ENCODE measurements at places on chromosomes 5 and 9. TPM values are rescaled to one million over a fixed set of nuclear protein-coding genes. Genes with fewer than 3 reads are reported as not detected.

Gene F12
- 0.56 TPM for total RNA-seq

Gene MORN5
- not detected for total RNA-seq

Gene SPATA31C1
- not detected for total RNA-seq

Gene TLR4
- total RNA-seq, result under 0.01 TPM

Gene ATP10B
- total RNA-seq, result not detected

Gene IFNA2
- total RNA-seq, result not detected

Gene RAI14
- 361 TPM for total RNA-seq

Gene GPX8
- total RNA-seq, result 201 TPM

Gene SLC1A1
- total RNA-seq, result 3.9 TPM

Gene PLK2
- total RNA-seq, result 322 TPM

Gene TAF11L5
- total RNA-seq, result not detected

DNA sequence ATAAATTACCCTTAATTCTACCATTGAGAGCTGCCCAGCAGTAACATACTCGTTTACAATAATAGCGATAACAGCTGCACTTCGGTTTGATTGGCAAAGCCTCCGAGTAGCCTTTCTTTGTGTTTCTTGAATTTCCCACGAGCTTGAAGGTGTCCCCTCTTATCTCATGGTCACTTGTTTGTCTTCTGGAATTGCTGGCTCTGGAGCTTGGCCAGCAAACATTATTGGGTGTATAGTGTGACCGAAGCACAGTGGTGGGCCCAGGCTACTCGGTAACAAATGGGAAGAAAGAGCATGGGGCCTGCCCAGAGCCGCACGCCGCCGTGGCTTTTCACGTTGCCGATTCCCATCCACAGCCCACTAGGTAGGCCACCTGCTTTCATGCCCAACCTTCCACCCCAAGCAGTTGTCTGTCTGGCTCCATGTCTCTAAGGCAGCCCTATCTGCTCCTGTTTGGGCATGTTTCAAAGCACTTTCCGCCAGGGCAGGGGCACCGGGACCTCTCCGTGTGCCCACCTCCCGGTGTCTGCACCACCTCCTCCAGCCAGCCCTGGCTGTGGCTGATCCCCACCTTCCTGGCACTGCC, 8.7 kb downstream of the STKLD1 start:
- no peak for DNase-seq

DNA sequence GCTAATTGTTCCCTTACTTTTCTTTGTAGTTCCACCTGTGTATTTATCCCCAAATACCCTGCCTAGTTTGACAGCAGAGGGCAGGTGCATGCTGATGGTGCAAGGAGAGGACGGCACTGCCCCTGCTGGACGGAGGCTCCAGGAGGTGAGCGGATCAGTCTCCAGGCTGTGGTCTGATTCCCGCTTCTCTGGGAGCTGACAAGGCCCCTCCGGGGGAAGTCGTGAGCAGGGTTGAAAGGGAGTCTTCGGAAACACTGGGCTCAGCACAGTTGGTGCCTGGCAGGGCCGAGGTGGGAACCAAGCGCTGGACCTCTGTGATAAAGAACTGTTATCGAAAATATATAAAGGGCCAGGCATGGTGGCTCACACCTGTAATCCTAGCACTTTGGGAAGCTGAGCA, 52.9 kb downstream of the RASGEF1C start:
- DNase-seq, result no peak

GRCh38 chr5:109558952-109559351, 130.8 kb upstream of the MAN2A1 start:
- no peak for DNase-seq

DNA sequence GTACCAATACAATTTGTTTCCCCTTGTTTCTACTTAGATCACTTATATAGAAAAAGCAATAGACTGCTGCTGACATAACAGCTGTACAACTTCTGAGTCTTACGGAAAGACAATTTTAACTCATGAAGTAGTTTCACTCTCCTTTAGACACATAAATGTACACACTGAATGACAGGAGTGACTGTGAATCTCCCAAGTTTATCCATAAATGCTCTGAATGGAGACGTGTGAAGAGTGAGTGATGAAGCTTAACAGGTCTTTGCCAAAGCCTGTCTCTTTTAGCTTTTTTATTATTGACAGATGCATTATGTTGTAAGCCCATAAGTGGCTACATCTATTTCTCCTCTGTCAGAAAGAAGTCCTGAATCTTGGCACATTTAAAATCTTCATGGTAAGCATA, 265.9 kb downstream of the TRIM36 start:
- DNase-seq, result no peak

DNA sequence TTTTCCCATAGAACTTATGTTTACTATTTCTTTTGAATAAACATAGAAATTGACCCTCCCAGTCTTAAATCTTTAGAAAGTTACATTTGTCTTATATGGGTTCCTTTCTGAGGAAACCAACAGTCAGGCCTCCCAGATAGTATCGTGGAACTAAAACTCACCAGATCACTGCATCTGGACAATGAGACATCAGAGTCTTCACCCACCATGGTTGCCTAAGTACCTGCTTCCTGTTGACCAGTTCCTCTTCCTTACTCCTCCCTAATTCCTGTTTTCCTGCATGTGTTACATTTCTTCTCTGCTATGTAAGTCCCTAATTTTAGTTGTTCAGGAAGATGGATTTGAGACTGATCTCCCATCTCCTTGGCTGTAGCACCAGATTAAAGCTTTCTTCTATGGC, 462.2 kb downstream of the DIRAS2 start:
- DNase-seq, result no peak

DNA sequence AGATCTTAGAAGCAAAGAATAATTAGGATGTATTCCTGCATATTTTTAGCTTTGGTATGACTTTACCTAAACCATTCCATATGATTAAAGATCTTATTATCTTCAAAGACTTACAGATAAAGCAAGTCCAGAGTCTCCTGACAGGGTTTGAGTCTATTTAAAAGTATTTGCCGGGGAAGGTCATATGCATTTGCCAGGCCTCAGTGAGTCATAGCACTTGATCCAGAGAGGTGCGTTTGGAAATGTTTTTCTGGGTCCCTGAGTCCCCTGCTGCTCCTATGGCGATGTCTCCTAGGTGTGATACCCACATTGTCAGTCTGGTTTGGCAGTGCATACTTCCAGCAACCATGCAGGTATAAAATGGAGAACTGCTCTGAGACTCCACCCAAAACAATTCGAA, 217.0 kb downstream of the FBXL7 start:
- DNase-seq, result peak; percentile 50

- no peak for DNase-seq
These were observed 4.9 kb downstream of the GMCL2 start for GRCh38 chr5:178182158-178182876.

DNA sequence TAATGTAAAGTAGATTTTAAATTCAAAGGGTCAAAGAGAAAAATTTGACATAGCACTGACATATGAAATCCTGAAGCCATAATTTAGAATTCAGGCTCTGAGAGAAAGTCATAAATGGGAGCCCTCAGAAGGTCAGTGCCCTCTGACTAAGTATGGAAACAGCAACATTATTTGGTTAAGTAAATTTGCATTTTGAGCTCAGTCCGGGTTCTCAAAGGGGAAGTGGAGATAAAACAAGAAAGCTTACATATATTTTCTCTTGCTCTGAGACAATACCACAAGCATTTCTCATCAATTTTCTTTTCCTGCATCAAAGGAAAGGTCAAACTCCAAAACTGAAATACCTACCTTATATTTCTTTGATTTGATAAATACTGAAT, 348.0 kb downstream of the SEMA5A start:
- peak; percentile 70 for DNase-seq

DNA sequence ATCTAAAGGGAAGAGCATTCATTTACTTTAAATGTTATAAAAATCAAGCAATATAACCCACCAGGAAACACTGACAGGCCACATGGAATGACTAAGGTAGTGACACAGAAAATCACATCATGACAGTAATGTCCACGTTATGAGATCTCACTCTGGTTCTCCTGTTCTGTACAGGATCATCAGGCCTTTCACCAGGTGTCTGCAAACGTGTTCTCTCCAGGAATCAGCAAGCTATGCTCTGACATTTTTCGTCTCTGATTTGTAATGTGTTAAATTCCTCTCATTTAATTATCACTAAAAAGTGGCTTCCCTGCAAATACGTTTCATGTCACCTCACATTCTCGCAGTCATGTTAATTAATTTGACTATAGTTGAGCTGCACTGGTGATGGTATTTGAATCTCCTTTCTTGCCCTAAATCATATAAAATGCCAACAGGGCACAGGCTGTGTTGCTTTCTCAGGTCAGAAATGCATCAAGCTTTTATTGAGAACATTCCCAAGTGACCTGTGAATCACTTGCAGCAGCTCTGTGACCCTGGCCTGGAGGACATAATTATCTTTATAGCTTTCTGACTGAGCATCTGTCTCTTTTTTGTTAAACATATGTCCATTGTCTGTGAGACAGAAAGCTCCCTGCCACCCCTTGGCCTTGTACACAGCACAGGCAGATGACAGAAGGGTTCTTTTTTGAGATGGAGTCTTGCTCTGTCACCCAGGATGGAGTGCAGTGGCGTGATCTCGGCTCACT, 196.2 kb downstream of the DIRAS2 start:
- no peak for DNase-seq

DNA sequence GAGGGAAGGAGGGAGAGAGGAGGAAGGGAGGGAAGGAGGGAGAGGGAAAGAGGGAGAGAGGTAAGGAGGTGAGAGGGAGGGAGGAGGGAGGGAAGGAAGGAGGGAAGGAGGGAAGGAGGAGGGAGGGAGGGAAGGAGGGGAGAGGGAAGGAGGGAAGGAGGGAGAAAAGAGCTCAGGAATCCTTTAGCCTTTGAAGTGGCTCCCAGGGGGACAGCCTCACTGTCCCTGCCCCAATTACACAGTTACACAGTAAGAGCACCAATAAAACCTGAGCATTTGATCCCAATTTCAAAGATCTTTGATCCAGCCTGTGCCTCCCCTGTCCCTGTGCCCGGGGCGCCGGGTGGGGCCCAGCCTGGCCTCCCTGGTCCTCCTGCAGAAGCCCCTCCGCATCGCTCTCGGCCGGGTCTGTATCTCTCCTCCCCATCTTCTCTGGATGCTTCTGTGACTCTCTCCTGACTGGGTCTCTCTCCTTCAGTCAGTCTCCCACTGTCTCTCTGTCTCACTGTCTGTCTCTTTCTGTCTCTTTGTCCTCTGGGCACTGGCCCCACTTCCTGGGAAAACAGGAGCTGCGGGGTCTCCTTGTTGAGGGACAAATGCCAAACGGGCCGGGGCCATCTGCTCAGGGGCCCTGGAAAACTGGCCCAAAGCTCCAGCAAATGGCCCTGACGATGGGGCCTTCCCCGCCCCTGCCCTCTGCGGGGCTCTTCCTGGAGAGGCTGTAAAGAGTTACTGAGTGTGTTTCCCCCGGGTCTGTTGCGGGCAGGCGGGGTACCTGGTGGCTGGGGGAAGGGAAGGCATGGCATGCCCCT, 54.2 kb upstream of the EGFL7 start:
- DNase-seq, result no peak

GRCh38 chr5:10213316-10213715, 36.4 kb downstream of the ATPSCKMT start:
- no peak for DNase-seq

DNA sequence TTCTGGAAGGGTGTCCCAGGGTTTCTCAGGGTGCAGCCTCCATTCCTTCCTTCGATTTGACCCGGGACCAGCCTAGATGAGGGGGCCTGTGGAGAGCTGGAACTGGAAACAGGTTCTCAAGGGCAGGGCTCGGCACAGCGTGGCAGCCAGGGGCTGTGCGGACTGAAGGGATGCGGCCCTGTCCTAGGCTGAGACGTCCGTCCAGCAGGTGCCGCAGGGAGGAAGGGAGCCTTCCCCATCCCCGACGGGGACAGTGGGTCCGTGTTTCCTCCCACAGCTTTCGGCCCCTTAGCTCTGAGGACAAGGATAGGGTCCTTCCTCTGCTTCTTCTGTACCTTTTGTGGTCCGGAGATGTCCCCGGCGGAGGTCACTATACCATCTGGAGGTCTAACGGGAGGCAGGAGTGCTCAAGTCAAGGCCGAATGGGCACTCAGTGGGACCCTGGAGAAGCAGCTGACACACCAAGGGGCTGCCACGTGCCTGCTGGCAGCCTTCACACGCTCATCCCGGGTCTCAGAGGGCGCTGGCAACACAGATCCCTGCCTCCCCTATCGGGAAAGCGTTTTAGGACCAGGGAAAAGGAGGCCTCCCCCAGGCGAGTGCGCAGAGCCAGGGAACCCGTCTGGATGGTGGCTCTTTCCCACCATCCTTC, 49.9 kb downstream of the USP20 start:
- no peak for DNase-seq
